ENCODE measurements at places on chromosomes 2 and 18. TPM values are rescaled to one million over a fixed set of nuclear protein-coding genes. Genes with fewer than 3 reads are reported as not detected.

Gene RNF138
- total RNA-seq = 14.1 TPM

GRCh38 chr2:128726236-128726635 is 407.6 kb upstream of the HS6ST1 start:
- H3K27me3 ChIP-seq = no peaks in the 10 kb centered on the region
- no peak for DNase-seq
- H3K36me3 ChIP-seq = no peaks in the 10 kb centered on the region
- H3K27ac ChIP-seq = no peak overlapping the region
- H3K4me1 ChIP-seq = no peaks in the 10 kb centered on the region

Gene LCT
- not detected for total RNA-seq

Gene DCDC2C
- 0.59 TPM for total RNA-seq

Gene NAT8
- not detected for total RNA-seq

- no peaks in the 10 kb centered on the region for H3K36me3 ChIP-seq
- H3K4me3 ChIP-seq = no peak overlapping the region
- H3K27ac ChIP-seq = no peak overlapping the region
- no peaks in the 10 kb centered on the region for H3K27me3 ChIP-seq
Observed at GRCh38 chr2:83022631-83023210, 1436.4 kb downstream of the SUCLG1 start.

DNA sequence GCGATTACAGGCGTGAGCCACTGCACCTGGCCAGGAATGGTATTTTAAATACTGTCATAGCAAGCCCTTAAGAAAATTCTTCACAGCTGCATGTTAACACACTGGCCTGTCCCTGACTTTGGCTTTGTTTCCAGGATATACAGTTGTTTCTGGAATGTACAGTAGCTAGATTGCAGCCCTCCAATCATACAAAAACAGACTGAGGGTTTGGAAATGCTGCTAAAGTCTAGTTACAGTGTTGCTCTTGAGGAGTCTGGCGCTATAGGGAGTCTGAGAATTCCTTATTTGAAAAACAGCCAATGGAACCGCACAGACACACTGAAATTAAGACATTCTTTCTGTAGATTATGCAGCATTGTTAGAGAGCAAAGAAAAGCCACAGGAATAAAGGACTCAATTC is 37.7 kb downstream of the STON1 start:
- H3K27me3 ChIP-seq = no peaks in the 10 kb centered on the region
- H3K27ac ChIP-seq = no peak overlapping the region
- no peaks in the 10 kb centered on the region for H3K4me1 ChIP-seq
- DNase-seq = no peak
- H3K36me3 ChIP-seq = no peaks in the 10 kb centered on the region

DNA sequence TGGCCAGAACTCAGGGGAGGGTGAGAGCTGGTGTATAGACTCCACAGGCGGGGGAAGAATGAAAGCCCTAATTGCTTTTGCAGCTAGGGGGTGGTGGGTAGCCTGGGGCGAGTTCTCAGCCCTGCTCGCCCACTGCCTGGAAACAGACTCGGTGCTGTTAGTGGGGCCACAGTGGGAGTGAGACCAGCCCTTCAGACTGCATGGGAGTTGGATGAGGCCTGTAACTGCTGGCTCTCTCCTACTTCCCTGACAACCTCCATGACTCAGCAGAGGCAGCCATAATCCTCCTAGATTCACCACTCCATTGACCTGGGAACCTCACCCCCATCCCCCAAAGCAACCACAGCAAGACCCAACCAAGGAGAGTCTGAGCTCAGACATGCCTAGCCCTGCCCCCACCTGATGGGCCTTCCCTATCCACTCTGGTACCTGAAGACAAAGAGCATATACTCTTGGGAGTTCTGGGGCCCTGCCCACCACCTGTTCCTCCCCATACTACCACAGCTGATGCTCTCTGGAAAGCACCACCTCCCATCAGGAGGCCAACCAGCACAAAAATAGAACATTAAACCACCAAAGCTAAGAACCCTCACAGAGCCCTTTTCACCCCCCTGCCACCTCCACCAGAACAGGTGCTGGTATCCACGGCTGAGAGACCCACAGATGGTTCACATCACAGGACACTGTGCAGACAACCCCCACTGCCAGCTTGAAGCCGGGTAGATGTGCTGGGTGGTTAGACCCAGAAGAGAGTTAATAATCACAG is 226.3 kb downstream of the EIPR1 start:
- no peak overlapping the region for H3K27ac ChIP-seq
- no peak overlapping the region for H3K4me3 ChIP-seq
- DNase-seq = no peak
- no peaks in the 10 kb centered on the region for H3K36me3 ChIP-seq

- H3K4me3 ChIP-seq = no peak overlapping the region
- H3K27me3 ChIP-seq = no peaks in the 10 kb centered on the region
- H3K4me1 ChIP-seq = no peaks in the 10 kb centered on the region
- H3K27ac ChIP-seq = no peak overlapping the region
Observed at GRCh38 chr2:120204945-120205670, 18.1 kb downstream of the TMEM185B start.

GRCh38 chr2:113232740-113233139 is 46.0 kb downstream of the PAX8 start:
- H3K36me3 ChIP-seq = no peaks in the 10 kb centered on the region
- DNase-seq = no peak
- no peaks in the 10 kb centered on the region for H3K4me1 ChIP-seq
- no peak overlapping the region for H3K27ac ChIP-seq
- H3K4me3 ChIP-seq = no peak overlapping the region

Gene KCNG2
- total RNA-seq = 0.66 TPM

- H3K36me3 ChIP-seq = no peaks in the 10 kb centered on the region
- H3K4me1 ChIP-seq = no peaks in the 10 kb centered on the region
- DNase-seq = no peak
- no peak overlapping the region for H3K27ac ChIP-seq
- no peaks in the 10 kb centered on the region for H3K27me3 ChIP-seq
Observed at GRCh38 chr2:14543284-14543683, 89.2 kb upstream of the LRATD1 start.

GRCh38 chr18:34220081-34220815 is 4.5 kb downstream of the NOL4 start:
- peaks cover 33% of the 10 kb centered on the region for H3K27me3 ChIP-seq
- H3K4me1 ChIP-seq = no peaks in the 10 kb centered on the region
- H3K36me3 ChIP-seq = no peaks in the 10 kb centered on the region
- no peak overlapping the region for H3K4me3 ChIP-seq
- DNase-seq = no peak

- DNase-seq = no peak
- H3K27ac ChIP-seq = no peak overlapping the region
- peak overlapping the region; percentile 21 for H3K4me3 ChIP-seq
Observed at GRCh38 chr2:213147538-213147937, 3.9 kb downstream of the IKZF2 start.

DNA sequence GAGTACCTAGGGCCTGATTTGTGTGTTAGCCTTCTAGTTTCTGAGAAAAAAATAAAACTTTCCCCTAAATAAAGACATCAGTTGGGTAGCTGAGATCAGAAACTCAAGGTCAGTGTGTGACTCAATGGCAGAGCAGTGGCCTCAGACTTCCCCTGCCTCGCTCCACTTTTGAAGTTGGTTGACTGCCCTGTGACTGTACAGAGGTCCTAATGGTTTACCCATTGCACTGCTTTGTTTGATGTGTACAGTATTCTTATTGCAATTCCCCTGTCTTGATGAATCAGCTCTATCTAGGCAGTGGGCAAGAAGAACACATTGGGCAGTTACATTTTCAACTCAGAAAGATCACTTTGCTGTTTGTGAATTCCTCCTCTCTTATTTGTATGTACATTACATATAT is 315.7 kb downstream of the KCNS3 start:
- DNase-seq = no peak
- no peaks in the 10 kb centered on the region for H3K36me3 ChIP-seq
- H3K4me1 ChIP-seq = no peaks in the 10 kb centered on the region
- H3K27ac ChIP-seq = no peak overlapping the region
- no peaks in the 10 kb centered on the region for H3K27me3 ChIP-seq

GRCh38 chr2:46706264-46706983 is 209.2 kb downstream of the MCFD2 start:
- no peaks in the 10 kb centered on the region for H3K36me3 ChIP-seq
- H3K27me3 ChIP-seq = no peaks in the 10 kb centered on the region
- DNase-seq = no peak
- no peak overlapping the region for H3K4me3 ChIP-seq
- H3K27ac ChIP-seq = peak overlapping the region; percentile 8

Gene ZC3H15
- total RNA-seq = 73.0 TPM

Gene GULP1
- 43.8 TPM for total RNA-seq

- H3K27ac ChIP-seq = no peak overlapping the region
- DNase-seq = no peak
- H3K36me3 ChIP-seq = no peaks in the 10 kb centered on the region
- H3K4me3 ChIP-seq = no peak overlapping the region
Observed at GRCh38 chr2:199861132-199861774, 10.3 kb upstream of the FTCDNL1 start.

Gene HAAO
- total RNA-seq = 4.4 TPM

GRCh38 chr2:206713746-206714145 is 4.5 kb downstream of the DYTN start:
- H3K27me3 ChIP-seq = no peaks in the 10 kb centered on the region
- no peaks in the 10 kb centered on the region for H3K36me3 ChIP-seq
- no peak overlapping the region for H3K27ac ChIP-seq
- no peaks in the 10 kb centered on the region for H3K4me1 ChIP-seq
- DNase-seq = no peak
- H3K4me3 ChIP-seq = no peak overlapping the region
